Amniotic stem cell (primary cell): ENCODE measurements at places on chromosomes 11 and 22.

DNA sequence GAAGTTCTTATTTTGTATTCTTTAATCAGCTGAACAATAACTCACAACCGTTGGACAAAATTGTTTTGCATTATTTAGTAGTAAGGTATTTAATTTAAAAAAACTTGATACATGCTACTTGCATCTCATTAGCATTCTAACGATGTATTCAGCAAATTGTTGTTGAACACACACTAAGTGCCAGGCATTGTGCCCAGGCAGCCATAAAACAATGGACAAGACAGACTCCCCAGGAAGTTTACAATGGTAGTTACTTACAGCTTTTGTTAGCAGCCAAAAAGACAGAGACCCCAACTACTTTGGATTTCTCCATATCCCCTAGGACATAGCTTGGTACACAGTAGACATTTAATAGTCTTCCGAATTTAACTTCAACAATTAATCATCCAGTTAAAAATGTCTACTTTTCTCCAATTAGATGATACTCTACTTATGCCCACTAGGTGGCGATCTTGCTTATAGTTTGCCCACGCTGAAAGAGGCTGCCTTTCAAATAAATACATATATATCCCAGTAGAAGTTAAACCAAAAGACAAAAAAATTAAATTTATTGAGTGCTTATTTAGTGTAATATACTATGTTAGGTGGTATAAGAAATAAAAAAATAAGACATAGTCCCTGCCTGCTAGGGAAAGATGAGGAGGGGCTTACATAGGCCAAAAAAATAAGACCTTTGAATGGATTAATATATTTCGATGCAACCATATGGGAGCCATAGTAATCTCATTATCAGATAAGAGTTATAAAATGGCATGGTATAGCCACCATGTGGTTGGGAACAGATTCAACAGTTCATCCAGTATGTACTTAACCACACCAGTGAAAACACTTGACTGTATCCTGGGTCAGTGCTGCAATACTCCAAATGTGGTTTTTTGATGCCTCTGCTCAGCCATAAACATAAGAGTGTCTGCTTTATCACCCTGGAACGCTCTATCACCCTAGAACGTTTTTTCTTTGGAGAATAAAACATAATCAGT is 2.0 kb upstream of the FJX1 start:
- peak; percentile 67 for DNase-seq

DNA sequence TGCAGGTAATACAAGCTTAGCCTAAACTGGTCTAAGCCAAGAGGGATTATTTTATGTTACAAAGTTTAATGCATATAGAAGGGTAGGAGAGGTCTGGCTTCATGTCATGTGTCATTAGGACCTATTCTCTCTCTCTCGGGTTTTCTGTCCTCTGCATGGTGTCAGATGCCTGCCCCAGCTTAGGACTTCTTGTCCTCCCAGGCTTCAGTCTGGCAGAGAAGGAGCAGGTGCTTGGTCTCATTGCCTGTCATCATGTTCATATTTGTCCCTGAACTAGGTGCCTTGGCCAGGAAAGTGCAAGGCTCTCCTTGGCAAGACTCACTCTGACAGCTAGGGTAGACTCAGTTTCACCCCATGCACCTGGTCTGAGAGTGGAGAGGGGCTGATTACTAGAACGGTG is 126.3 kb downstream of the ADAMTS15 start:
- DNase-seq = no peak

GRCh38 chr22:42844756-42845155 is 12.3 kb downstream of the ARFGAP3 start:
- no peak for DNase-seq

GRCh38 chr11:35388061-35388460 is 31.3 kb downstream of the SLC1A2 start:
- DNase-seq = no peak

GRCh38 chr22:31134688-31135087 is 5.6 kb downstream of the PLA2G3 start:
- DNase-seq = no peak

GRCh38 chr11:80586464-80586863 is 1145.6 kb upstream of the TENM4 start:
- DNase-seq = no peak
